ENCODE measurements at places on chromosomes 2 and 18.

GRCh38 chr2:232629129-232629475 is 4.3 kb upstream of the EFHD1 start:
- peaks cover 25% of the 10 kb centered on the region for H3K27me3 ChIP-seq
- H3K4me1 ChIP-seq = peaks cover 3% of the 10 kb centered on the region
- H3K27ac ChIP-seq = no peak overlapping the region
- H3K4me3 ChIP-seq = no peak overlapping the region

GRCh38 chr2:70931376-70932000 is 4.2 kb upstream of the ATP6V1B1 start:
- no peak for DNase-seq
- no peak overlapping the region for H3K4me3 ChIP-seq
- H3K36me3 ChIP-seq = no peaks in the 10 kb centered on the region
- H3K4me1 ChIP-seq = no peaks in the 10 kb centered on the region
- peaks cover 11% of the 10 kb centered on the region for H3K27me3 ChIP-seq
- H3K27ac ChIP-seq = no peak overlapping the region

DNA sequence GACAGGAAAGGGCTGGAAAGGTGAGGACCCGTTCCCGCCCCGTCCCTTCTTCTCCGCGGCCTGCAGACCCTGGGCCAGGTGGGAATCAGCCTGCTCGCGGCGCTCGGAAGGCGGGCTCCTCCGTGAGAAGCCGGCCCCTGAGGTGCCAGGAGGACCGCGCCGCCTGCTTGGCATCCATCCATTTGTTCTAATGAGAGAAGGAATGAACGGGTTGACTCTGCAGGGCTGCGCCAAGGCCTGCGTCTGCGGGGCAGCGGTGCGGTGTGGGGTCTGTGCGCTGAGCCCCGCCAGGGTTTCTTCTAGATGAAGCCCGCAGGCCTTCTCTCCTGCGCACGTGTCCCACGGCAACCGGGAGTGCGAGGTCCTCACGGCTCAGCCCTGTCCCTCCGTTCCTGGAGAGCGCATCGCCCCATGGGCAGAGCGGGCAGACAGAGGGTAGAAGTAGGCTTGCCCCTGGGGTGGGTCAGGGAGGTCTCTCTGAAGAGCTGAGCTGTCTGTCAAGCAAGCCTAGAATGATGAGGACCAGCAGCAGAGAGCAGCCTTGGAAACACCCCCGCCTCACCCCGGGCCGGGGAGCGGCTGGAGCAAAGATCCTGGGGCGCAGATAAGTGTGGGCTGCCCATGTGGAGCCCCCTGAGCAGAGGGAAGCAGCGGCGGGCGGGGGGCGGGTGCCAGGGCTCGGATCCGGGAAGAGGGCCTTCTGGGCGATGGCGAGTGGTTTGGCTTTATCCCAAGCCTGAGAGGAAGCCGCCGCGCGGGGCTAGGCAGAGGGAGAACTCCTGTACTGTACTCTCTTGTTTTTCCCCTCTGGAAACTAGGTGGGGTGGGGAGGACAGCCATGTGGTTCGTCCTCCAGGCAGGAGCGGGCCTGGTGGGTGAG is 27.9 kb upstream of the HS6ST1 start:
- DNase-seq = no peak
- no peaks in the 10 kb centered on the region for H3K36me3 ChIP-seq
- H3K4me3 ChIP-seq = no peak overlapping the region
- H3K4me1 ChIP-seq = peaks cover 2% of the 10 kb centered on the region
- no peak overlapping the region for H3K27ac ChIP-seq
- peaks cover 52% of the 10 kb centered on the region for H3K27me3 ChIP-seq

GRCh38 chr2:109164739-109165221 is 35.8 kb downstream of the SH3RF3 start:
- peaks cover 60% of the 10 kb centered on the region for H3K27me3 ChIP-seq
- no peak overlapping the region for H3K27ac ChIP-seq
- no peak for DNase-seq

DNA sequence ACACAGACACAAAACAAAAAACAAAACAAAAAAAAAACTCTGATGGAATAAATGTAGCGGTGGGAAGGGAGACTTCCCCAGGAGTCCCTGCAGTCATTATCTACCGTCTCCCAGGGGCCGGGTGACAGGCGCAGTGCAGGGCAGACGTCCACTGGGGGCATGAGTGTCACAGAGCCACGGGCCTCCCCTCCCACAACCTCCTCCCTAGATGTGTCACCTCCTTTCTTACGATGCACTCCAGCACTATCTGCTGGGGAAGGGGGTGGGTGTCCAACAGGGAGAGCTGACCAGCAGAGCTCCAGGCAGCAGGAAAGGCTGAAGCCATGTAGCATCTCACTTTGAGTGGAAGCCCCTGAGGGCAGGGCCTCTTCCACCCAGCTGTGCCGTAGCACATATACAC is 84.5 kb downstream of the LONRF2 start:
- no peak for DNase-seq
- no peak overlapping the region for H3K27ac ChIP-seq
- H3K36me3 ChIP-seq = peaks cover 7% of the 10 kb centered on the region
- H3K4me3 ChIP-seq = no peak overlapping the region
- H3K27me3 ChIP-seq = no peaks in the 10 kb centered on the region

- peaks cover 4% of the 10 kb centered on the region for H3K36me3 ChIP-seq
- DNase-seq = no peak
- peak overlapping the region; percentile 75 for H3K27ac ChIP-seq
- H3K4me1 ChIP-seq = peaks cover 35% of the 10 kb centered on the region
- H3K4me3 ChIP-seq = peak overlapping the region; percentile 49
Measured at GRCh38 chr2:30503695-30504052, 56.6 kb downstream of the LCLAT1 start.

DNA sequence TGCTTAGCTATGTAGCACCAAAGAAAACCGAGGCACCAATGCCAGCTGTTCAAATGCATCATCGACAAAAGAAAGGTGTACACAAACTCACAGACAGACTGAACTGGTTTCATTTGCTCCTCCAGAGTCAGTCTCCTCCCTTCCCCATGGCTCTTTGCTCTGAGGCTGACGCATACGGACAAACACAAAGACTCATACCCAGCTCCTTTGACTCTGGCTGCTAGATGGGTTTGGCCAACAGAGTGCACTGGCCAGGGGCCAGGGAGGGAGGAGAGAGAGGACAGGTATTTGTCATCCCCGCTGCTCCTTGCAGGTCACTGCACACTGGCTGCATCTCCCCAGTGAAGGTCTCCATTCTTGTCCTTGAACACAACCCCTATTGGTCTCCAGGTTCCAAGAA is 40.7 kb downstream of the DNER start:
- H3K4me1 ChIP-seq = no peaks in the 10 kb centered on the region
- DNase-seq = no peak
- H3K4me3 ChIP-seq = no peak overlapping the region
- H3K36me3 ChIP-seq = no peaks in the 10 kb centered on the region
- no peak overlapping the region for H3K27ac ChIP-seq

- H3K4me3 ChIP-seq = no peak overlapping the region
- no peak overlapping the region for H3K27ac ChIP-seq
- no peaks in the 10 kb centered on the region for H3K36me3 ChIP-seq
- no peaks in the 10 kb centered on the region for H3K4me1 ChIP-seq
Measured at GRCh38 chr2:33363325-33364298, 112.8 kb upstream of the RASGRP3 start.

Data from effector memory CD8-positive, alpha-beta T cell (primary cell).